ENCODE measurements at places on chromosomes 11 and 22.

DNA sequence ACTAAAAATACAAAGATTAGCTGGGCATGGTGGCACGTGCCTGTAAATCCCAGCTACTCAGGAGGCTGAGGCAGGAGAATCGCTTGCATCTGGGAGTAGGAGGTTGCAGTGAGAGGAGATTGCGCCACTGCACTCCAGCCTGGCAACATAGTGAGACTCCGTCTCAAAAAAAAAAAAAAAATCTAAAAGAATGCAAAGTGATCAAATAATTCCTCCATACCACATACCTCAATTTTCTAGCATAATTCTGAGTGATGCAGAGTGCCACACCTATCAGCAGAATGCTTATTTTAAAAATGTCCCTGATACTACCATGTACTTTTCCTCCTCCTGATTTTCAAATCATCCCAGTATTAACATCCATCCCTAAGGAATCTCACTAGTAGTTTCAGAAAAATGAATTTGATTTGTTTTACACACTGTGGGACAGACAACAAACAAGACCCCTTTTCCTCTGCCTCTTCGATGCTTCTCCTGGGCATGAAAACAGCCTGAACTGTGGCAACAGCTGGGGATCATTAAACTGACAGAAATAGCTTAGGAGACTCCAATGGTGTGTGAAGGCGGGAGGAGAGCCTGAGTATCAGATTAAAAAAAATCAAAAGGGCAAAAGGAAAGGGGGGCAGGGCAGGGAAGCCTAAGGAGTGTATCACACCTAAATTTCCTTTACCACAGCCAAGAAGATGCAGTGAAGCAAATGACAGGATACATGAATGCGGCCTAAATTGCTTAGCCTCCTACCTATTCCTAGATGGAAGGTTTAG, 114.7 kb downstream of the SGSM3 start:
- DNase-seq: no peak

- no peak for DNase-seq
Measured at GRCh38 chr11:70630816-70631623, 232.7 kb downstream of the CTTN start.

GRCh38 chr11:105046898-105047579, 1.9 kb upstream of the CARD16 start:
- no peak for DNase-seq

DNA sequence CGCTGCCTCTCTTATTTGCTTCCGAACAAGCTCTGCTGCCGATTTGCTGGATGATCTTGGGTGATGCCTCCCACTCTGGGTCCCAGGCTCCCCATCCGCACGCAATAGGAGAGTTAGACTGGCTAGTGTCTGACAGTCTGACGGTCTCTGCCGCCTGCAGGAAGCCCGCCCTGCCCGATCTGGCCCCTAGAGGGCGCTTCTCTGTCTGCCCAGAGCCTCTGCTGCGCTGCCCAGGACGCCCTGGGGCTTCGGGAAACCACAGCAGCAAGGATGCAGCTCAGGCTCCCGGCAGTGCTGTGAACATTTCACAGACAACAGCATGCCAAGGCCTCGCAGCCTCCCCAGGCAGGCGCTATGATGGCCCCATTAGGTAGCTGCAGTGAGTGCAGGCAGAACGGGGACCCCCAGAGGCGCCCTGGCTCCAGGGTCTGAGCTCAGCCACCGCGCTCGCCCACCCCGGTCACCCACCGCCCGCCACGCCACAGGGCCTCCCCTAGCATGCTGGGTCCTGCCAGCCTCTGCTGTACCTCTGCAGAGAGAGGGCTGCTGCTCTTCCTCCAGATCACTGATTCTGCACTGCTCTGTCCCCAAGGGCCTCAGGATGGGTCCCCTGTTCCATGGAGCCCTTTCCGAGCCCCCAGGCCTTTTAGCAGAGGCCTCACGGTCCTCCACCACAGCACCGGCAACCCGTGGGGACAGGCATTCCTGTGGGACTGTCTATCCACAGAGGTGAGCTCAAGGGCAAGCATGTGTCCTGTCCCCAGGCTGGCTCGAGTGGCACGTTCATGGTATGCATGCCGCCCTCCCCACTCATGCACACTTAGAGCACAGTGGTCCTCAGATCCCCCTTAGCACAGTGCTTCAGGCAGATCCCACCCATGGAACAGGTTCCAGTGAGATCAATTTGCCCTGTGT, 4.3 kb upstream of the BAIAP2L2 start:
- peak; percentile 48 for DNase-seq

- no peak for DNase-seq
Measured at GRCh38 chr11:7655253-7656217, 17.8 kb downstream of the CYB5R2 start.

- DNase-seq: no peak
Measured at GRCh38 chr11:1963864-1964263, 16.7 kb downstream of the MRPL23 start.

DNA sequence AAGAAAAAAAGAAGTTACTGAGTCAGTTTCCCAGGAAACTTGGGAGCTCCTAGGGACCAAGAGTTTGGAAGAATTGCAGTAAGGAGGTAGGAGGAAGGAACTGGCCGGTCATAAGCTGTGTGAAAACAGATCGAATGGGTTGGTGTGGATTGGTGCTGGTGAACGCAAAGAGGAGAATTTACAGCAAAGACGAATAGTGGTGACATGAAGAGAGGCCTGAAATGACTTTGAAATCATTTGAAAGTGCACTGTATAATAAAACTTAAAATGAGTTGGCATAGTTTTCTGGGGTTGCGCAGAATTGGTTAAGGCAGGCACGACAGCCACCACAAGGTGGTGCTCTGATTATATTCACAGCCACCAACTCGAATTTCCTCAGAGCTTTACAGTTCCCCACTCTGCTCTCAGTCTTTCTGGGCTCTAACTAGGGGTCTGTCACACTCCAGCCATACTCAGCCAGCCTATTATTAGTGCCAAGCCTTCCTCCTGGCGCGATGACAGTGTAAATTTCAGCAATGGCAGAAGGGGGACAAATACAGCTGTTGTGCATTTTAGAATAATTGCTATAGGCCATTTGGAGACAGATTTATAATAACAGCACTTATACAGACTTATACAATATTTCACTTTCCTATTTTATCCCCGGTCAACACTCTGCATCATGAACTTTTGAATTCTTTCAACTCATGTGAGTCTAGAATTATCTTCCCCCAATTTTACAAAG, 8.3 kb upstream of the HTR3B start:
- no peak for DNase-seq
